ENCODE measurements at places on chromosomes 7 and 10.

- DNase-seq, result no peak
Measured at GRCh38 chr7:150855046-150855445, 2.7 kb downstream of the AOC1 start.

DNA sequence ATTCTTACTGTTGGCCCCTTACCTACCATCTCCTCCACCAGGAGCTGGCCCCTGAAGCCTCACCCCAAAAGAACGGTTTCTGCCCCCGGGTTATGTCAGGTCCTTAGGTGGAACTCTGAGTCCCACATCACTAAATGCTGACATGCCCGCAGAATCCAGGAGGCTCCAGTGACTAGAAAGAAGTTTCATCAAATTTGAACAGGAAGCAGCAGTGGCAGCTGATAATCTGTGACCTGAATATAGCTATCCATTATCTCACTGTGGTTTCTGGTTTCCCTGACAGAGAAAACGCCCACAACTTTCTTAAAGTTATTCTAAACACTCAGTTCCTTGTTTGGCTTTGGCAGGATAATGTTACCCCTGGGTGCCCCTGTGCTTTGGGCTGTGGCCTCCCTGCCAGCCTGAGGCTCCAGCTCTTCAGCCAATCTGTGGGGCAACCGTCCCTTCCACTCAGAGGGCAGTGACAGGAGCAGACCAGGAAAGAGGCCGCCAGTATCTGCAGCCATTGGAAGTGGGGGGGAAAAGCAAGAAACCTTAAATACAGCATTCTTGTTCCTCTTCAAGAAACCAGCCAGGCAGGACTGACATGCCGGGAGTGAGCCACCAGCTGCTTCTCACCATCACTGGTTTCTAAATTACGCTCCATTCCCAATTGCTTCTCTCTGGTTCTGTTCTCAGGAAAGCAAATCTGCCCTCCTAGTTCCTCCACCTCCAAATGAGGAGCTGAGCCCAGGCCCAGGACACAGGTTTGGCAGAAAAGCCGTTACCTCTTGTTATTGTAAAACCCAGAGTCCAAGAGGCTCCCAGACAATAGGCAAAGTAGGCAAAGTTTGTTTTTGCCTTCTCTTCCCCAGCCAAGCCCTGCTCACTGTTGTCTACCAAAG lies 41.2 kb upstream of the VCL start:
- peak; percentile 75 for DNase-seq

DNA sequence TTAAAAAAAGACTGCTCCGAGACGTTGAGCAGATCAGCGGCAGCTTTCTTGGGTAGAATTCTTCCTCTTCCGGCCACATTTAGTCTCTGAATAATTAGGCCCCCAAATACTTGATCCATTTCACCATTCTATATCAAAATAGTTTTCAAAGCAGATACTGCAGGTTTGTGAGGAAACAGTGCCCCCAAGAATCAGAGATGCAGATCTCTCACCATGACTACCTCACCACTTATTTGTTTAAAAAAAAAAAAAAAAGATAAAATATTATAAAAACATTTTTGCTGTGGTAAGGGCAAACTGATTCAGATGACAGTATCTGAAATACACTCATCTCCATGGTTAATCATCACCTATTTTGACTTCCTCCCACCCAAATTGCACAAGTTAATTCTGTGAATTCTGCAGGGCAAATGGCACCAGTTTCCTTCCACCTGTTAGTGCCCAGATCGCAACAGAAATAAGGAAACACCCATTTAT lies 210.4 kb downstream of the FAM107B start:
- DNase-seq, result peak; percentile 41

DNA sequence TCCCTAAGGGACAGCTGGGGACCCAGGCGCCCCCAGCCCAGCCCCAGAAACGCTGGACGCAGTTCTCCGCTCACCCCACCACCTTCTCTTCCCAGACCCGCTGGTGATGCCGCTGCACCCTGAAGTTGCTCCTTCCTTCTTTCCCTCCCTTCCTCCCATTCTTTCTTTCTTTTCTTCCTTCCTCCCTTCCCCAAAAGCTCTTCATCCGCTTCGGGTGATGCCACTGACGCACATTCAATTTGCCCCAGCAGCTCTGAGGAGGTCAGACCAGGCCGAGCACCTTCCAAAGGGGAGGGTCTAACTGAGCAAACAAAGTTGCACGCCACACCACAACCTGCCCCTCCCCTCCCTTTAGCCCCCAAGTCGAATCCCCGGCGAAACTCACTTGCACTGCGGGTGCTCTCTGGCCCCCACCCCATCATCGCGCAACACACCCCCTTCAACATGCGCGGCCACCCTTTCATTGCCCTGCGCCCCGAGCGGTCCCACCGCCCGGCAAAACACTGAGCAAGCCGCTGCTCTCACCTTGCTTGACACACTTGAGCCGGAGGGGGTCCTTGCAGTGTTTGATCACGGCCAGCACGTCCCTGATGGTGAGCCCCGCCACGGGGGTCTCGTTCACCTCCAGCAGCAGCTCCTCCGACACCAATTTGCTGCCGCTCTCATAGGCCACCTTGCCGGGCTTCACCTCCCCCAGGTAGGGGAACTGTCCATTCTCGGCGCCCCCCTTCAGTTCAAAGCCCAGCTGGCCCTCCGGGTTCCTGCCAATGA lies 787 bp downstream of the MAGI2 start:
- no peak for DNase-seq

GRCh38 chr7:74263399-74264120 lies 9.4 kb upstream of the RFC2 start:
- DNase-seq, result no peak

DNA sequence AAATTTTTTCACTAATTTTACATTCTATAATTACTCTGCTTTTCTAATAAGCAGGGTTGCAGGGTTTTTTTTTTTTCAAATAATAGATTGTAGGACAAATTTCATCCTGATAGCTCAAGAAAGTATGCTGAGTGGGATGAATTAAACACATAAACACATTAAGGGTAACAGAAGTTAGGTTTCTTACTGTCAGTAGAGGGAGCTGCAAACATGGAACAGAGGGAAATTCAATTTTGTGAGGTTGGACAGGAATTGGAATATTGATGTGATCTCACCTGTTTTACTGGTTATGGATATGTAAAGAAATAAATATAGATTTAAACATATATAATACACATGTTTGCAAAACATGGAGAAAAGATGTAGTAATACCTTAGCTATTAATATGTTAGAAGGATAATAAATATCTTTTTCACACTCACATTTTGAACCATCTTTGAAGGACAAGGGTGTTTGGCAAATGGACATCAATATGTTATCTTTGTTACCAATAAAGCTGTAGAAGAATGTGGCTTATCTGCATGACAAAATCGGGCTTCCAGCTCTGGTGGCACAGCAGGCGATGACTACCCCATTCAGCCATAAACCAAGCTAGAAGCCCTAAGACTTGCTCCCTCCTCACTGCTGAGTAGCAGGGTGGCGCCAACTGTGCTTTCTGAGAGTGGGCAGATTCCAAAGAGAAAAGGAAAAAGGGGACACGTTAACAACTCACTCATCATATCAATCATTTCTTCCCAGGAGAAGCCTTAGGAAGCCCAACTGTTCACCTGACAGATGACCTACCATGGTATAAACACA lies 1257.4 kb downstream of the GATA3 start:
- DNase-seq, result no peak

GRCh38 chr7:152869041-152869676 lies 109.6 kb downstream of the ACTR3B start:
- no peak for DNase-seq

- DNase-seq, result no peak
Measured at GRCh38 chr10:102791754-102792395, 45.3 kb downstream of the CYP17A1 start.

- no peak for DNase-seq
Measured at GRCh38 chr7:91947948-91948347, 7.3 kb downstream of the AKAP9 start.

- DNase-seq, result peak; percentile 88
Measured at GRCh38 chr7:30206491-30206890, 71.7 kb downstream of the MTURN start.

DNA sequence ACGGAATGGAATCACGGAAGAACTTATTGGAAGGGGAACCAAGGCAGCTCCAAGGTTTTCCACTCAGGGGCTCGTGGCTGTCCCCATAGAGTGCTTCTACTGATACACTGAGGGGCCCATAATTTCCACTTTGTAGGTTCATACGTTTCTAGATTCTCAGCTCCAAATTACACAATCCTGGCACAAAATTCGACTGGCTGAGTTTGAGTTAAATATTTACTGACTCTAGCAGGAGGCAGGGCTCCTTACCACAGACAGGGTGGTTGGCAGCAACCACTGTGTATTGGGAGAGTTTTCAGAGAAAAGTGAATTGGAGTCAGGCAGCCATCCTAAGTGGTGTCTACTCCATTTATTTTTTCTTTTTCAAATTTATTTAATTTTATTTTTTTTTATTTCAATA lies 55.4 kb upstream of the SEC61G start:
- DNase-seq, result peak; percentile 28

GRCh38 chr7:18829858-18830285 lies 287.6 kb downstream of the TWIST1 start:
- DNase-seq, result no peak

DNA sequence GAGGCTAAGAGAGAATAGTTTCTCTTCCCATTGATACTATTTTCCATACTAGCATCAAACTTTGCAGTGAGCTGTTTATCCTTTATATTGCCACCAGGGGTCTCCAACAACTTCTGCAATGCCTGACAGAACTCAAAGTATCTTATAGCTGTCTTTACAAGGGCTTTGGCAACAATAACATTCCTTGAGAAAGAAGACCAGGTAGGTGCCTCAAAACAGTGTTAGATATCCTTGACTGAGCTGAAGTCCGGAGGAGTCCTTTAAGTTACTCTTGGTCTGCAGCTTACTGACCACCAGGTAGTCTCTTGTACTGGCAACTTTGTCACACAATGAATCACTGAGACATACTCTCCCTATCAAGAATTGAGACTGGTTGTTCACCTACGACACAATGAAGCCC lies 30.0 kb upstream of the TES start:
- peak; percentile 58 for DNase-seq

DNA sequence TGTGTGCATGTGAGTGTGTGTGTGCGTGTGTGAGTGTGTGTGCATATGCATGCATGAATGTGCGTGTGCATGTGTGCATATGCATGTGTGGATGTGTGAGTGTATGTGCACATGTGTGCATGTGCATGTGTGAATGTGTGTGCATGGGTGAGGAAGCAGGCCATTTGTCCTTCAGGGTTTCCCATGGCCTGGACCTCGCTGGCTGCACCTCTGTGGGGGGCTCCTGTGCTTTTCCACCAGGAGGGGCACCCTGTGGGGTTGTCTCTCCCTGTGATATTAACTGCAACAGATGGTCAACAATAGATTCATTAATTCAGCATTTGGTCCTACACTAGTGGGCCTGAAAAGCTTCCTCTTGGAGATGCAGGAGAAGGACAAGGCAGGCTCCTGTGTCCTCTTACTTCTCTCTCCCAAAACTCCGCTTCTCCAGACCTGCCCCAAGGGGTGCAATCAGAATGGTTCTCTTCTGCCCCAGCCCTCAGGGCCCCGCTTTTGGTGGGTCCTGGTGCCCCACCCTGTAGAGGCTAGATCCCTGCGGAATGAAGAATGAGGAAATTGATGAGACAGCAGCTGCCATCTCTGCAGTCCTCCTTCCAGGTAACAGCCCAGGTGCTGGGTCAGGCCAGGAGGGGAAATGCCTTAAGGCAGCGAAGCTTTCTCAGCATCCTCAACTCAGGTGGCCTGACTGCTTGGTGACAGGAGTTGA lies 41.5 kb upstream of the NUB1 start:
- DNase-seq, result no peak

GRCh38 chr10:125080984-125081383 lies 79.4 kb downstream of the CTBP2 start:
- DNase-seq, result no peak

GRCh38 chr7:72793791-72794190 lies 34.2 kb downstream of the TYW1B start:
- no peak for DNase-seq

DNA sequence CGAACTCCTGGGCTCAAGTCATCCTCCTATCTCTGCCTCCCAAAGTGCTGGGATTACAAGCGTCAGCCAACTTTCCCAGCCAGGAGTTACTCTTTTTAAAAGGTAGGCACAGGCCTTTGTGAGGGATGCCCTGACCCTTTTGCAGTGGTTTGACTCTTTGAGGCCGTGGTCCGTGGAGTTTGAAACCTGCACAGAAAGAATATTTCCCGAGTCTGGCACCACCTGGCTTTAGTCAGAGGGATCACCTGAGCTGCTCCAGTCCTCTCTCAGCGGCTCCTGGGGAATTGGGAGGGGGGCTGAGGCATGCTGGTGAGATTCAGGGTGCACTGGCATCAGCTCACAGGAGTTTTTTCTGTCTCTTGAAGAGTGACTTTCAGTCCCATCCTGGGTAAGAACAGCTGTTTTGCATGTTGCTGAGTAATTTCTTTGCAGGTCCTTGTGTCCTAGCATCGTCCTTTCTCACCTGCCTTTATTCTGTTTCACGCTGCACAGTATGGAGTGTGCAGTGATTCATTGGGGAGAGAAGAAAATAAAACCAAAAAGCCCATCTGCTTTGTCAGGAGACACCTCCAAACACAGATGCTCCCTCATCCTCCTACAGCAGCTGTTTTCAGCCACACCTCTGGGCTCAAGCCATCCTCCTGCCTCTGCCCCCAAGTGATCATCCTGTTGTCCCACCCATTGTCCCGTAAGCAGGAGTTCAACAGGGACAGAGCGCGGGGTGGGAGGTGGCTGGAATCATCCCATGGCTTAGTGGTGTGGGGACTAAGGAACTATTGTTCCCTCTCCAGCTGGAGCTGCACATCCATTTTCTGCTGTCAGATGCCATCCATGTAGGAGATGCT lies 284.7 kb downstream of the CAMK1D start:
- no peak for DNase-seq

DNA sequence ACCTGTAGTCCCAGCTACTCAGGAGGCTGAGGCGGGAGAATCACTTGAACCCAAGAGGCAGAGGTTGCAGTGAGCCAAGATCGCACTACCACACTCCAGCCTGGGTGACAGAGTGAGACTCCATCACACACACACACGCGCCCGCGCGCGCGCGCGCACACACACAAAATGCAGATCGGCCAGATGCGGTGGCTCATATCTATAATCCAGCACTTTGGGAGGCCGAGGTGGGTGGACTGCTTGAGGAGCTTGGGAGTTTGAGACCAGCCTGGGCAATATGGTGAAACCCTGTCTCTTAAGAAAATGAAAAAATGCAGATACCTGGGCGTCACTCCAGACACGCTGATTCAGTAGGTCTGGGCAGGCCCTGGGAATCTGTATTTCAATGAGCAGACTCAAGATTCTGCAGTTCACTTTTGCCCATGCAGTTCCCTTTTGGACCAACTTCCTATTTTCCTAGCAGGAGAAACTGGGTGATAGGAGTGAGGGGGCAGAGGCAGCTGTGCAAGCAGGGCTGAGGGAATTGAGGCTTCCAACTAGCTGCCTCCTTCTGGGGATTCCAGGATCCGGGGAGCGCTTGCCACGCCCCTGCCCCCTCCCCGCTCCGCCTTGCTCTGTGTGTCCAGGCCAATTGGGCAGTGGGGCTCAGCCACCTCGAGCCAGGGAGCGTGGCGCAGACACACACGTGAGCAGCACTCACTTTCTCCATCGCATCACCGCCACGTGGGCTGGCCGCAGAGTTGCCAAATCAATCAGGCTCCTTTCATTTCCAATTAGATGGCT lies 173.6 kb downstream of the SH3PXD2A start:
- DNase-seq, result no peak

GRCh38 chr10:8278099-8278498 lies 223.6 kb downstream of the GATA3 start:
- no peak for DNase-seq

- DNase-seq, result no peak
Measured at GRCh38 chr10:112970021-112970420, 20.0 kb downstream of the TCF7L2 start.
